Activated CD4-positive, alpha-beta T cell treated with anti-CD3 and anti-CD28 coated beads for 36 hours (primary cell): ENCODE measurements at places on chromosomes 12 and 14. TPM values are rescaled to one million over a fixed set of nuclear protein-coding genes. Genes with fewer than 3 reads are reported as not detected.

CD69 gene
- total RNA-seq = 127 TPM

LIN7A gene
- not detected for total RNA-seq

ACOT6 gene
- total RNA-seq = 0.18 TPM

AVPR1A gene
- not detected for total RNA-seq

ADAM21 gene
- 0.11 TPM for total RNA-seq

ASPG gene
- total RNA-seq = not detected

PROX2 gene
- total RNA-seq = 0.11 TPM
